ENCODE measurements at places on chromosomes 3 and 15.

DNA sequence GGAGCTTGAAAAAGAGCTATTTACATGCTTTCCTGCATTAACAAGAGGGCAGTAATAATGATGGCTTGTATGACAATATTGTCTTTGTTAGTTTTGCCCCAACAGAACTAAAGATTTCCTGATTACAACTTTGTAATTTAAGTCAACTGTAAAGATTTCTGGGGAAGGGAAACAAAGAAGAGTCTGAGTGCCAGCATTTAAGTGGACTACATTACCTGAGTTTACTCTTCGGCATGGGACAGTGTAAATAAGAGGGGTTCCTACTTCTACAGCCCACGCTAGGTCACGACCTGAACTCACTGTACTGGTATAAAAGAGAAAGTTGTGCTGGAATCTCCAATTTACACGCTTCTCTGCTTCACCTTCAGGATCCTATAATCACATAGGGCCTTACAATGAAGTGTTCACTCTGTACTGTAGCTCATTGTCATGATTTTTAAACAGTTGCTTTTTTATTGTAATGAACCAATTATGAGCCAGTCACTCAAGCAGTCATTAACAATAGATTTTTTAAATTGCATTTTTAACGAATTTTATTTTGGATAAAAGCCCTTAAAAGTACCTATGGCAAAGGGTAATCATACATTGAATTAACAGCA is 39.6 kb downstream of the DPH6 start:
- no peak for DNase-seq

DNA sequence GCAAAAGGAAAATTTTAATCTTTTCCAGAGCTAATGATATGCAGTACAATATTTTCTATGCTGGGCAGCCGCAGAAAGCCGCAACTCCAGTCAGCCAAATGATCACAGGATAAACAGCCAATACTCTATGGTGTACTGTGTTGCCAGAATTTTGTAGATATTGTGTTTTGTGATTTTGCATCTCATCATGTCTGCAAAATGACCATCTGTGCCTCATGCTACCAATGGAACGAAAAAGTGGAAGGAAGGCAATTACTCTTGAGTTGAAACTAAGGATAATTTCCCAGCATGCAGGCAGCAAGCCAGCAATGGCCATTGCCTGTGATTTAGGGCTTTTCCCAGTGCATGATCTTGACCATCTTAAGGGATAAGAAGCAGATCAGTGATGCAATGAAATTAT is 891.9 kb downstream of the PLOD2 start:
- DNase-seq, result no peak

DNA sequence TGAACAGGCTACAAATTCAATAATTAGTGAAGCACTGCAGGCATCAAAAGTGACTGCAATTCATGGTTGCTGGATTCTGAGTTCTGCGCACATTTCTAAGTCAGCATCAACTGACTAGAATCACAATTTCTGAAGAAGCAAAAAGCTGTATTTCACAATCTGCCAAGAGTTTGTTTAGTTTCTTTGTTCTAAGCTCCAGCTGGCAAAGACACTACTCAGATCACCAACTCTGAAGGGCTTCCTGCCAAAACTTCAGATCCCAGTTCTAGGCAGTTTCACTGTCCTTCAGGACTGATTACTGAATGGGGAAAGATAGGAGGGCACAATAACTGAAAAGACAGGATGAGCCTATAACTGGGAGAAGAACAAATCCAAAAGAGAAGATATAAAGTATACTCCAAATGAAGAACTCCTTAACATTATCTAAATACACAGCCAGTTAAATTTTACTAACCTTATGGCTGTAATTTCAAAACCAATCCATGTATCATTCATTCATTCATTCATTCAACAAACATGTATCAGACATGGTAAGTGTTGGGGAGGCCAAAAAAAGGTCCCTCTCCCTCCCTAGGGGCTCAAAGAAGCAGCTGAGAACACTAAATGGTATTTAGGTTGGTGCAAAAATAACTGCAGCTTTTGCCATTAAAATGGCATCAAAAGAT is 17.1 kb downstream of the TJP1 start:
- peak; percentile 29 for DNase-seq

DNA sequence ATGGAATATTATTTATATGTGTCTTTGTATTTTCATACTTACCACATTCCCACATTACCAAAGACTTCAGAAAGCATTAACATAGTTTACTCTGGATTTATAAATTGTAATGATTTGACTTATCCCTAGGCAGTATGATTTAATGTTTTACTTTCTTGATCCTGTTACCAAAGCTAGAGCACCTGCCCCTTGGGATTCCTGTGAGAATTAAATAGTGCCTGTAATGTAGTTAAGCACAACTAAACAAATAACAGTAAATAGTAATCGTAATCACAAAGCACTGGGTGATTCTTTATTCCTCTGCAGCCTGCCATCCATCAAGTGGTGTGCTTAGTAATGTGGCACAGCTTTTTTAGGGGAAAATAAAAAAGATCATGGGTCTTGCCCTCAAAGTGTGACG is 39.1 kb downstream of the ATP2C1 start:
- no peak for DNase-seq

- DNase-seq, result no peak
Measured at GRCh38 chr3:142645236-142645793, 49.1 kb downstream of the PLS1 start.

DNA sequence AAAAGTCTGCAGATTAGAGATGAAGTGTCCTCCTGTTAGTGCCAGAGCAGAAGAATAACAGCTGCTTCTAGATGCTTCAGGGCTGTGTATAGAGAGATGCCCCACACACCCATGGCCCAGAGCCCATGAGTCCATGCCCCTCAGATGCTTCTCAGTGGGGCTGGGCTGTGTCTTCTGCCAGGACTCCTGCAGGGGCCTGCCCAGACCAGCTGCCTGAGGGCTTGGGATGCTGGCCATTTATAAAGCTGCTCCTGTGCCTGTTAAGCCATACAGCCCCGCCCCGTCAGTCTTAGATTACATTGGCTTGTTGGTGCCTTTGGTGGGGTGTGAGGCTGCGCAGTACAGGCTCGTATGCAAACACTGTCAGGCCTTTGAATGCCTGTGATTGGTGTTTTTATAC is 318.0 kb upstream of the CTDSPL start:
- peak; percentile 47 for DNase-seq

DNA sequence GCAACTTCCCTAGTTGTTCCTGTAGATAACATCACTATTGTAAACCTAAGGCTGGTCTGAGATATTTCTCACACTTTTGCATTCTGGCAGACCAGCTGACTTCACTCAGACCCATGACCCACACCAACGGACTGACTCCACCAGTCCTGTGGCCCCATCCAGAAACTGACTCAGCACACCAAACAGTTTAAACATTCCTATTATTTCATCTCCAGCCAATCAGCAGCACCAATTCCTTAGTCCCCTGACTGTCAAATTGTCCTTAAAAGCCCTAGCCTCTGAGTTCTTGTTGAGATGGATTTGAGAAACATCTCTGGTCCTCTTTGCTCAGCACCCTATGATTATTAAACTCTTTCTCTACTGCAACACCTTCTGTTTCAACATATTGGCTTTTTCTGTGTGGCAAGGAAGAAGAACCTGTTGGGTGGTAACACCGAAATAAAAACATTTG is 12.2 kb upstream of the IDH2 start:
- DNase-seq, result no peak

DNA sequence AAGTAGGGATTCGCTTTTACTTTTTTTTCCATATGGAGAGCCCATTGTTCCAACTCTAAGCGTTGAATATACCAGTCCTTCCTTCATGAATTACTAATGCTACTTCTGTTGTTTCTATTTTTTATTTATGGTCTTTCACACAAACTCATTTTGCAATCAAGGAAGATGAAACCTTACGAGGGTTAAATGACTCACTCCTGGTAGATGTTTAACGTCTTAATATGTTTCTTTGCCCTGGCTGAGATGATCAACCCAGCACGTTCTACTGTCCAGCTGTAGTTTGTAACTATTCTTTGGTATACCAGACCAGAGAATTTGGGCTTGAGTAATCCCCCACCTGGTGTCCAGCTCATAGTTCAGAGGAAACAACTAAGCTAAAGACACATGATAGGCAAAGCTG is 23.1 kb downstream of the CDCP1 start:
- no peak for DNase-seq

DNA sequence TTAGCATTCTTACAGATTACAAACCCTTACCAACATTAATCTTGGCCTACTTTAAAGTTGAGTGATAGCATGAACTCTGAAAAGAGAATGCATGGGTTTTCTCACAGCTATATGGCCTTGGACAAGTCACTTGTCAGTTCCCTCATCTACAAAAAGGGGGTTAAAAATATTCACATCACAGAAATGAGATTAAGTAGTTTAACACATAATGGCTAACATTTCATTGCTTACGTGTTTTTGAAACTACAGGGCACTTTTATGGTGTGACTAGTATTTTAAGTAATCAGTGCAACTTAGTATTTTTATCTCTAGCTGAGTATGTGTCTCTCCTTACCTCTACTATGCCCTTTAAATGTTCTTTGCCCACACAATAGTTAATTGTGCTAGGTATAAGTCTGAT is 13.8 kb downstream of the TRIM59 start:
- no peak for DNase-seq

DNA sequence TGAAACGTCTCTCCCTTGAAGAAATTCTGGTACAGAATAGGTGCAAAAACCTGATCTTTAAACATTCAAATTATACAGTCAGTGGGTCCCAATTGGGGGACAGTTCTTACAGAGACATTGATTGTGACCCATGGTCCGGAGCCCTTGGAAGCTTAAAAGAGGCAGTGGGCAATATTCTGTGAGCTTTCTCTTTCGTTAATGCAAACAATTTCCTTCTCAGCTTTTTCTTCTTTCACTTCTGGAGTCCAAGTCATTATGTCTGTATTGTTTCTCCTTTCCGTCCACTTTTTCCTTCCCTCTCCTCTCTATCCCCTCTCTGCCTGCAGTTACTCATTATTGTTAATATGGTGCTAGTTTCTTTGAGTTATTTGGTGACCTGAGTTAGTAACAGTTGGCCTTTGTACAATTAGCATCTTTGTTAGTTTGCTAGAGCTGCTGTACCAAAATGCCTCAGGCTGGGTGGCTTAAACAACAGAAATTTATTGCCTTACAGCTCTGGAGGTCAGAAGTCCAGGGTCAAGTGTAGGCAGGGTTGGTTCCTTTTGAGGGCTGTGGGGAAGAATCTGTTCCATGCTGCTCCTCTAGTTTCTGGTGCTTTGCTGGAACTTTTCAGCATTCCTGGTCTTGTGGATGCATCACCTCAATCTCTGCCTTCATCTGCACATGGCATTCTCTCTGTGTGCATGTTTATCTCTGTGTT is 102.6 kb downstream of the GMPS start:
- no peak for DNase-seq

DNA sequence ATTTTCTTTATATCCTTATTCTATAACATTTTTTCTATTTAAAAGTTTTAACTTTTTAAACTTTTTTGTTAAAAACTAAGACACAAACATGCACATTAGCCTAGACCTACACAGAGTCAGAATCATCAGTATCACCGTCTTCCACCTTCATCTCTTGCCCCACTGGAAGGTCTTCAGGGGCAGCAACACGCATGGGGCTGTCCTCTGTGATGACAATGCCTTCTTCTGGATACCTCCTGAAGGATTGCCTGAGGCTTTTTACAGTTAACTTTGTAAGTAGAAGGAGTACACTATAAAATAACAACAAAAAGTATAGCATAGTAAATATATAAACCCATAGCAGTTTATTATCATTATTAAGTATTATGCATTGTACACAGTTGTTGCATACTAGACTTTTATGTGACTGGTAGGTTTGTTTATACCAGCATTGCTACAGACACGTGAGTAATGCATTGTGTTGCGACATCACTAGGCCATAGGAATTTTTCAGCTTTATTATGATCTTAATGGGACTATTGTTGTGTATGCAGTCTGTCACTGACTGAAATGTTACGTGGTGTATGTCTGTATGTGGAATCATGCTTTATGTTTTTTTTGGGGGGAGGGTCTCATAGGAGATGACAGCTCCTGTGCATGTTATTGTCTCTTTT is 18.2 kb downstream of the ATP1B3 start:
- DNase-seq, result no peak

GRCh38 chr3:157279237-157279636 is 119.3 kb upstream of the CCNL1 start:
- no peak for DNase-seq

DNA sequence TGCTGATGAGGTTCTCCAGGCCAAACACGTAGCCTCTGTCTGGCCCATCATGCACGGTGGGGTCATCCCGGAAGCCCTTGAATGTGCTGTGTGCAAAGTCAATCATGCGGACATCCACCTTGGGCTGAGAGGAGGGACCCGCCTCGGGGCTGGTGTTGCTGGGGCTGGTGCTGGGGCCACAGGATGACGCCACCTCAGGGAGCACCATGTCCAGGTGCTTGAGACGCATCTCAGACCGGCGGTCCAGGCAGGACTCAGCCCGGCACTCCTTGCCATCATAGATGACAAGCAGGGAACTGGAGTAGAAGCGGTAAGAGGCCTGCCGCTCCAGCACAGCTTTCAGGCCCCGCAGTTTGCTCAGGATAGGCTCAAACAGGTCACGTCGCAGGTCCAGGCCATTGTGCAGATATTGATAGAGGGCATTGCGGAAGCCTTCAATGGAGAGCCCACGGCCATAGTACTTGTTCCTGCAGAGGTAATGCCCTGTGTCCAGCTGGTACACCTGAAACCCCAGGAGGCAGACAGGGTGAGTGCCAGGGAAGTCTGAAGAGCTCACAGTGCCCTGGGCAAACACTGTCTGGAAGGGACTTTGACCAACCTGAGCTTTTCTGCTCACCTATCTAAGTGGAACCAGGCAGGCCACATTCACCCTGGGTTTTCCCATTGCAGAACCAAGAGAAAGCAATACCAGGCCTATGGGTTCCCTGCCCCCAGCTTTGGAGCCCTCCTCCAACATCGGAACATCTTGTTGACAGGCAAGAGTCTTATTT is 3.6 kb upstream of the GMPPB start:
- no peak for DNase-seq

GRCh38 chr15:42413920-42414319 is 54.6 kb downstream of the CAPN3 start:
- DNase-seq, result no peak

- DNase-seq, result no peak
Measured at GRCh38 chr15:95162069-95162468, 930.7 kb downstream of the MCTP2 start.

DNA sequence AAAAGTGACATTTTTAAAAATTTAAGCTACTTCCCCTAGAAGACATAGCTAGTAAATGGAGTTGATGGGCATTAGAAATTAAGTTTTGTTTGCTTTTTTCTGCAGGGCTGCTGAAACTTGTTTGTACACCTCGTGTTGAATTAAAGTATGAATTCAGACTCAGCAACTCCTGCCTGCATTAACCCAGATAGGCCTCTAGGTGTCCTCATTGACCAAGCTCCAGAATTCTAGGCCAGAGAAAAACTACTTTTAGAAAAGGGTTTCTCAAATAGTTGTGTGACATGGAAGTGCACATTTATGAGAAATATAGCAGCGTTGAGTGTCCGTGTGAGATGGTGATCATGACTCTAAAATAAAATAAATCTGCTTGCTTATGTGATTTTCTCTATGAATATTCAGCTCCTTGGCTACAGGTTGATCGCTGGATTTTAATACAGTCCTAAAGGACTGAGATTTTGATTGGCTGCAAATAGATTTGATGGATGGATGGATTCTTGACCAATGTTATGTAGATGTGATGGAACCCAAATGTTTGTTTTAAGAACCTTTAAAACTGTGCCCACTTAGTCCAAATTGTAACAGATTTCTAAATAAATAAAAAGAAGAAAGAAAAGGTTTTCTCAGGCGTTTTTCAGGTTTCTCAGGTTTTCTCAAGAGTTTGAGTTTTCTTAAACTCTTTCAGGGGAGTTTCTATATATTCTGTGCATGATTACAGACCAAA is 39.4 kb upstream of the LMOD3 start:
- peak; percentile 38 for DNase-seq

All from hindlimb muscle (tissue), 1 donor.